Mesothelial cell of epicardium (in vitro differentiated cells): ENCODE measurements at places on chromosomes 12 and 14. TPM values are rescaled to one million over a fixed set of nuclear protein-coding genes. Genes with fewer than 3 reads are reported as not detected.

GRCh38 chr14:36988989-36989388, 183.4 kb downstream of the SLC25A21 start:
- no peak for DNase-seq

DNA sequence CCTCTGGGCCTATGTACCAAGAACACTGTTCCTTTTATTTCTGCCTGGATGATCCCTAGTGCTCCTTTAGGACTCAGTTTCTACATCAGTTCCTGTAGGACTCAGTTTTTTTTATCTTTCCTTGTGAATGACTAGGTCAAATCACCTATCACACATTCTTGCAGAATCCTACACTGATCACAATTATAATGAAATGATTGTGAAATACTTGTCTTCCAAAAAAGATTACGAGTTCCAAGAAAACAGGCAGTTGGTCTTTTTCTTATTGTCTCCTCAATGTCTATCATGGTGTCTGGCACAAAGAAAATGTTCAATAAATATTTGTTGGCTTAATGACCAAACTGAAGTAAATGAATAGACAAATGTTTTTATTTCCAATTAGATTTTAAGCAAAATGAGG, 95.5 kb upstream of the GARIN6 start:
- DNase-seq: no peak

CLEC4E gene
- not detected in 3 replicates for total RNA-seq

SYCP3 gene
- 0.14 to 0.16 TPM (median 0.16 TPM) in 3 replicates for total RNA-seq

DNA sequence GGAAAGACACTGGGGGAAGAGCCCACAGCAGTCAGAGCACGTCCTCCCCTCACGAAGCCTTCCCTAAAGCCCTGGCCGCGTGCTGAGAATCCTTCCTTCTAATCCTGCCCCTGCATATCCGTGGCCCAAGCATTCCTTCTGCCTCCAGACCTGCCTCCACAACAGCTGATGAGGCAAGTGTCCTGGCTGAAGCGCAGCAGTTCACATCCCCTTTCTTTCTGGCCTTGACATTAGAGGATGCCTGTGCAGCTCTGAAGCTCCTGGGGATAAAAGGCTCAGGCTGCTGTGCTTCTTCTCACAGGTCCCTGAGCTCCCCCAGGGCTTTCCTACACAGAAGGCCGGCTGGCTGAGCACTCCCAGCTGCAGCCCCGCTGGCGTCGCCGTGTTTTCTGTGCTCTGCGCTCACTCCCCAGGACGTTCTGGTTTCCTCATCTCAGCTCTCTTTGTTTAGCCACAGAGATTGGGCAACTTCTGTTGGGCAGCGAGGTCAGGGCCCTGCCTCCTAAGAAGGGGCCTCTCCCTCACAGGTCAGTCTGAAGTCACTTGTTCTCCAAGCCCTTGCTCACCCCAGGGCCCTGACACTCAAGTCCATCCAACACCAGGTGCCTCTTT, 45.8 kb downstream of the NINJ2 start:
- DNase-seq: no peak

GRCh38 chr12:98352218-98352811, 163.1 kb upstream of the TMPO start:
- no peak for DNase-seq

DNA sequence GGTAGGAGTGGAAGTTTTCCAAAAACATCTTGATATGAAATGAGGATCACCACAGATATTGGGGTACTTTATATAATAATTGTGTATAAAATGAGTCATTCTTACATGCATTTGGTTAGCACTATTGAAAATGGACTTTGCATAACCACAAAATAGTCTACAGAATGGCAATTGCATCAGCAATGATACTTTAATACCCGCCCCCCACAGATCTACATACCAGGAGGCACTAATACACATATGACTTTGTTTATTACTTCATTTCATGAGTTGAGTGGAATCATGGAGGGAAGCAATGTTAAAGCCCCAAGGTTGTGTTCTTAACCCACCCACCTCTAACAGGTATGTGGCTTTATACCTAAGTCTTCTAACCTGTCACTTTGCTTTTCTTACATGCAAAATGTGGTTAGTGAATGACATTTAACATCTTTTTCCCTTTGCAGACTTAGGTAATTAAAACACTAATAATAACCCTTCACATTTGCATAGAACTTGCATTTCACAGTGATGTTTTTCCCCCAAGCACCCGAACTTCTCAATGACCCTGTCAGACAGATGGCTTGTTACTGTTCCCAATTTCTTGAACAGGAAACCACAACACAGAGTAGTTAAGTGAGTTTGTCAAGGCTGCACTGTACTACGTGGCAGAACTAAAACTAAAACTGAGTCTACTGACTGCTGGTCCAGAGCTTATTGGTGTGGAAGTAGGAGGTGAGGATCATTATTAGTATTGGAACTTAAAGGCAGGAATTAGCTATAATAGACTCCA, 101.9 kb downstream of the NPAS3 start:
- DNase-seq: no peak

DNA sequence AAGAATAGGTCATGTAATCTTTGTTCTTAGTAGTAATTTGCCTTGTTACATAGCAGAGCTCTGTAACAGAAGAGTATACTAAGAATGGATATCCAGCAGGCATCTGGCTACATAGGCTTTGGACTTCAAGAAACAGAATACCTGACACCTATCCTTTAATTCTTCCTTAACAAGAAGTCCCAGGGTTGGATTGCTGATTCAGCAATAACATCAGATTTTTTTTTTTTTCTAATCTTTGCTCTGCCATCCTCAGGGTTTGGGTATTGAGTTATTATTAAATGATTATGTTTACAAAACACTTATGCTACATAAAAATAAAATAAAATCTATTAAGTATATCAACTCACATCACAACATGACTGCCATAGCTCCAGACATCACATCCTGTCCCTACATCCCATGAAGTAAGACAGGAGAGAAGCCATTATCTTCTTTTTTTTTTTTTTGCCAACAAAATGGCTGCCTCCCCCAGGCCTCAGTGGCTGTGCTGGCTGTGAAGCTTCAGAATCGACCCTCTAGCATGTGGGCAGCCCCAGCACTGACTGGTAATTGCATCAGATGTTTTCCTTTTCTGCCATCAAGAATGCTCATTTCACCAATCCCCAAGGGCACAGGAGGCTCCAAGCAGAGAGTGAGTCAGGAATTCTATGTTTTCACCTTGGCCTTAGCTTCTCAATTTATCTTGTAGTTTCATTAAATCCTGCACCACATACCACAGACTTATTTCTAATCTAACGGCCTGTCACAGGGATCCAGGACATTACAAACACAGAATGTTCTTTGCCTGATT, 186.2 kb downstream of the DICER1 start:
- DNase-seq: no peak

GRCh38 chr12:124388679-124389137, 93.8 kb downstream of the RFLNA start:
- DNase-seq: peak; percentile 61

DNA sequence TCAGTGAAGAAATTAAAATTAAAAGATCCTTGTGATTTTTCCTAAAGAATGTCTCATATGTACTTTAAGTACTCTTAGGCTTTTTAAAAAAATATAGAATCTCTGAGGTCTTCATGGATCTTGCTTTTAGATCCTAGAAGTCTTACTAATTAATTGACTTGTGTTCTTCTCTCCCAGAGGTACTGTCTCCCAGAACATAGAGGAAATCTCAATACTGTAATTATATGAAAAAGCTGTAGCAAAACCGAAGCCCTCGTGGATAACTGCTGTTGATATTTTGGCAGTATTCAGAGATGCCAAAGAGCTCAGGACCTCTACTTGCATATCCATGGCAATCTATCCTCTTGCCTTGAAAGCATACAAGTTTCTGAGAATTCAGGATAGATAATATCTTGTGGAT, at the start of gene OR9K2:
TSS of gene OR9K2 (plus strand) at position 301 of the 400 bp plus-strand sequence. CDS start 3,429 bp downstream, outside the sequence.
- DNase-seq: no peak

GRCh38 chr12:131355361-131356245, 355.3 kb upstream of the SFSWAP start:
- DNase-seq: no peak

FAM90A1 gene
- 0.09 to 0.20 TPM in 2 of 3 replicates, not detected in the other for total RNA-seq

ZNF839 gene
- 17.0 to 20.1 TPM (median 19.2 TPM) in 3 replicates for total RNA-seq

TAS2R13 gene
- 3.1 to 3.8 TPM (median 3.5 TPM) in 3 replicates for total RNA-seq

PCNX1 gene
- total RNA-seq: 73.5 to 77.2 TPM (median 76.2 TPM) in 3 replicates

DNA sequence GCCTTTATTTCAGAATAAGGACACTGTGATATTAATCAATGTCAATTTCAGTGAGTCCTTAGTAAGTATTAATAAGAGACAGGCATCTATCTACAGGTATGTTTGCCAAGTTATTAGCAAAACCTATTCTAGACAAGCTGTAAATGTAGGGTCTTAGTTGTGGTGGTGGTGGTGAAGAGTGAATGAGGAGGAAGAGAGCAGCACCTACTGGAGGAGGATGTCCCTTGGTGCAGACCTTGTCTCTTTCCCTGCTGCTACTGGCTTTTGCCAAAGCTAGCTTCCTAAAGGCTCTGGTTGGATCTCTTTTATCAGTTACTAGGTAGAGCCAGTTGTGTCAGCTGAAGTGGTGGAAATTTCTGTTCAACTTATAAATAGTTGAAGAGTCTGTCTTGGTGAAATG, 304.8 kb upstream of the ATP2B1 start:
- no peak for DNase-seq

DNA sequence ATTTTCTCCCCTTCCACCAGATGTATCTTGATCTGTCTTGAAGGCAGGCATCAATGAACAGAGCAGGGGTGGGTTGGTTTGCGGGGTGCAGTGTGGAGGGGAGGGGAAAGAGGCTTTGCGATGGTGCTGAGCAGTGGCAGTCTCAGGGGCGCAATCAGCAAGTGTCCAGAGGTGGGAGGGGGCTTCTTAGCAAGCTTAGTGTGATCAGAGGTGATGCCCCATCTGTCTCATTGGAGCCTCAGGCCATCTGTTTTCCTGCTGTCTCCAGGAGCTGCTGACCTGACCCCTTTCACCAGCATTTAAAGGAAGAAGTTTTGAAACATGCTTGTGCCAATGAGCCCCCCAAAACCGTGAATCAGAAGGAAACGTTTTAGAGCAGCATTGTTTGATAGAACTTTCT, 187.7 kb upstream of the LHX5 start:
- no peak for DNase-seq

DNA sequence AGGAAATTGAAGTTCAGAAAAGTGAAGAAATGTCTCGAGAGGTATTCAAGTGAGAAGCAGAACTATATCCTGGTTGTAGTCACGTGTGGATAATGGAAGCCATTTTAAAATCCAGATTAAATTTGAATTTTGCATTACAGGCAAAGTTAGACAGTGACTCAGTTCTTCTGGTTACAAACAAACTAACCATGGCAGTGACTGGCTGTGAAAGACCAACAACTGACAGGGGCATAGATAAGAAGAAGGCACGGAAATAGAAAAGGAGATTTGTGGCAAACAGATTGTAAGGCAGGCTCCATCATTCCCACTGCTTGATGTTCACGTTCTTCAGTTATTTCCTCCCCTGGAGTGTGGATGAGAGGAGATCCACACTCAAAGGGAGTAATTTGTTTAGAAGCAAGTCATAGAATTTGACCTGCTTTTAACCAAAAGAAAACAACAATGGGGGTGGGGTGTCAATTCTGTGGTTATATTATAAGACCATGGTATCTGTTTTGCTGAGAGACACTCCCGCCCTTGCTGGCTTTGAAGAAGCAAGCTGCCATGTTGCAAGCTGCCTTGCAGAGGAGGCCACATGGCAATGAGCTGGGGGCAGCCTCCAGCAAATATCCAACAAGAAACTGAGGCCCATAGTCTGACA, 795.3 kb downstream of the VRK1 start:
- DNase-seq: no peak

DNA sequence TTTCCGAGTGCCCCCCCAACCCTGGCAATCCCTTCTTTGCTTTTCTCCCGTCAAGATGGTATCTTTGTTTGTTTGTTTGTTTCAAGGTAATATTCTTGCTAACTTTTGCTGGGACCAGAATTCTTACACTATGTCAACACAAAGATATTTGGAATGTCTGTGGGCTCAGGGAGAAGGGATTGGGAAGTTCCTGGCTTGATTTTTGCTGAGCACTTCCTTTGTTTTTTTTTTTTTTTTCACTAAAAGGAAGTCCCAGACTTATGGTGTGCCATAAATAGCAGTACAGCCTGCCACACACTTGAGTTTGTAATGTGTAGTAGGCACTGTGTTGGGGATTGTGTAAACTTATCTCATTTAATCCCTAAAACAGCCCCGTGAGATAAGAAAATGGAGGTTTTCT, 11.2 kb upstream of the RNU6-7 start:
- DNase-seq: no peak

DNA sequence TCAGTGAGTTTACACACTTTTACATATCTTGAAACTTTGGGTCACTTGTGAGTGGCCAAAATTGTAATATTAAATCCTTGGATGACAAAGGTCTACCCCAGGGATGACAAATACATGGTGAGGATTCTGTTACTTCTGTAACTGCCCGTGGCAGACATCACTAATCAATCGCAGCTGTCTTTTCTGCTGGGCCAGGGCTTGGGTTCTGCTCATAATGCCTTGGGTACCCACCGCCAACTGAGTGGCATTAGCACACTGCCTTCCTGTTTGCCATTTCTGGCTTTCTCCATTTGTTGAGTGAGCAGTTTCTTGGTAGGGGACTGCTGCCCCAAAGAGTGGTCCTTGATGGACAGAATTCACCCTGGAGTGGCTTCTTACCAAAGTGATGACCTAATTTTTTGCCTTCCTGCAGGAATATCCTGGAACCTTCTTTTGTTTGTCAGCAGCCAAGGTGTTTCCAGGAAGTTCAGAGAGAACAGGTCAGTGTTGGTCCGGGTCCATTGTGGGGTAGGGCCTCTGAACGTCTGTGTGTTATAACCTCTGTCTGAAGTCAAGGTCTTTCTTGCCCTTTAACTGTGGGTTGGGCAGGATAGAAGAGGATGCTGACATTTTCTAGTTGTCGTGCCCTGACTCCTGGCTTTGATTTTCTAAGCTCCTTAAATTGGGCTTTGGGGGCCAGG, 6.2 kb downstream of the TSPAN9 start:
- DNase-seq: no peak

DNA sequence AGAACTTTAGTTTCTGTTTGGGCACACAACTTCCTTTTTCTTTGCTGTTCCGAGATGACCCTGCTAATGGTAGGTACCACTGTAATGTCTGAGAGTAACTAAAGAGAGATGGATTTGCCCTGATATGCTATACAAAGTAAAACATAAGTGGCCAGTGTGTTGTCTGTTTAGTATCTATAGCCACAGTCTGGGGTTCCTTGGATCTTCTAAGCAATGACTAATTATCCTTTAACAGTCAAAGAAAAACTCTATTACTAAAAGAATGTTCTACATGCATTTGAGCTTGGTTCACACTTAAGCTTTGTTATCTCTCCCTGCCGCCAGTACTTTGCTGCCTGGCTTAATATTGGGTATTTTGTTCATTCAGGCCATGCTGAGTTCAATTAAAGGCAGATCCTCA, 1051.9 kb upstream of the FLRT2 start:
- DNase-seq: no peak
